ENCODE measurements at places on chromosomes 12 and 14.

- DNase-seq: no peak
Measured at GRCh38 chr12:113900716-113901115, 65.4 kb downstream of the RBM19 start.

- DNase-seq: no peak
Measured at GRCh38 chr12:15589328-15590032, 199.7 kb downstream of the EPS8 start.

- DNase-seq: no peak
Measured at GRCh38 chr14:61326847-61327246, 5.5 kb downstream of the PRKCH start.

DNA sequence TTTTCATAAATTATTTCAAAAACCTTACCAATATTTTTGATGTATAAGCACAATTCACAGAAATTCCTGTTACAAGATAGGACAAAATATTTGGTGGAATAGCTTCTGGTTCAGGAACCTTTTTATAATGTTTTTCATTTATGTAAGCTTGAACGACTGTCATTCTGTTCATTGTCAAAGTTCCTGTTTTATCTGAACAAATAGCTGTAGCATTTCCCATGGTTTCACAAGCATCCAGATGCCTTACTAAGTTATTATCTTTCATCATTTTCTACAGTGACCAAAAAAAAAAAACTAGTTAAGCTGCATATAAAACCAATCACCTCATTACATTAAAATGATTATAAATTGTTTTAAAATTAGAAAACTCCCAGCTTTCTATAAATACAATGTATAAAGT is 87.1 kb downstream of the ATP2B1 start:
- no peak for DNase-seq

- DNase-seq: no peak
Measured at GRCh38 chr12:121448771-121449315, 48.9 kb downstream of the RNF34 start.

DNA sequence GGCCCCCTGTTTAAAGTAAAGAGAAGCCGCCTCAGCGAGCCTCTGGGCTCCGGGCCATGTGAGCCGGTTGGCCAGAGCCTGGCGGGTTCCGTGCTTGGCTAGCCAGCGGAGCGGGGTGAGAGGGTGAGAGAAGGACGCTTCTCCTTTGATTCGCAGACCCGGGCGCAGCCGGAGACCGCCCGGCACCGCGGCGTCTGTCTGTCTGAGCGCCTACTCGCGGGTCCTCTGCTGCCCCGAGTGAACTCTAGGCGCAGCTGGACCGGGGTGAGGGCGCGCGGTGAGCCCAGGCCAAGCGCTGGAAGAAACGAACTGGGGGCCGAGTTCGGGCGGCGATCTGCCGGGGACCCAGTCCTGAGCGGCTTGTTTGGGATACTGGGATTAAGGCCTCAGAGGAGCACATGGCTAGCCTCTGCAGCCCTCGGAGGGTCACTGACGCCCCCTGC is 41.4 kb upstream of the TBX5 start:
- no peak for DNase-seq

DNA sequence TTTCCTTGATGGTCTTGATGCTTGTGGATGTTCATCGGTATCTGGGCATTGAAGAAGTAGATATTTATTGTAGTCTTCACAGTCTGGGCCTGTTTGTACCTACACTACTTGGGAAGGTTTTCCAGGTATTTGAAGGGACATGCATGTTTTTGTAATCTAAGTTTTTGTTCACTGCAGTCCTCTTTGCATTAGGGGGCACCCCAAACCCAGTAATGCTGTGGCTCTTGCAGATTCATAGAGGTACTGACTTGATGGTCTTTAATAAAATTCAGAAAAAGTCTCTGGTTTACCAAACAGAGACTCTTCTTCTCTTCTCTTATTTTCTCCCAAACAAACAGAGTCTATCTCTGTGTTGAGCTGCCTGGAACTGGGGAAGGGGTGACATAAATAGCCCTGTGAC is 150.9 kb upstream of the SLC16A7 start:
- no peak for DNase-seq

DNA sequence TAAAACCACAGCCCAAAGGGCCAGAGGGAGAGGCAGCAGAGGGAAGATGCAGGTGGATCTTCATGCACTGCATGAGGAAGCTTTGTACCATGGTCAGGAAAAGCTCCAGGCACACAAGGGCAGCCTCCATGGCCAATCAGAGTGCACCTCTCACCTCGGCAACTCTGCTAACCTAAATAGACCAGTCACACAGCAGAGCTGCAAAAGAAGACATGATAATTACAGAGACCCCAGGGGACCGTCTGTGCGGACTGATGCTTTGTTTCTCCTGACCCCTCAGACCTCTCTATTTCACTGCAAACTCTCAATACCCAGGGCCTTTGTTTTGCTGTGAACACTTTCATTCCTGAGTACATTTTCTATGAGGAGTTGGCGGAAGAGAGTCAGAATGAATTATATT is 10.7 kb upstream of the TCL1B start:
- DNase-seq: no peak

GRCh38 chr12:92650228-92650822 is 52.5 kb upstream of the PLEKHG7 start:
- DNase-seq: no peak

- no peak for DNase-seq
Measured at GRCh38 chr12:109202770-109203169, 86.4 kb downstream of the ACACB start.

GRCh38 chr14:30960216-30960615 is 65.2 kb upstream of the AP4S1 start:
- no peak for DNase-seq

GRCh38 chr14:54715811-54716210 is 148.9 kb downstream of the SAMD4A start:
- no peak for DNase-seq

- no peak for DNase-seq
Measured at GRCh38 chr14:62739647-62740046, 305.6 kb downstream of the KCNH5 start.

DNA sequence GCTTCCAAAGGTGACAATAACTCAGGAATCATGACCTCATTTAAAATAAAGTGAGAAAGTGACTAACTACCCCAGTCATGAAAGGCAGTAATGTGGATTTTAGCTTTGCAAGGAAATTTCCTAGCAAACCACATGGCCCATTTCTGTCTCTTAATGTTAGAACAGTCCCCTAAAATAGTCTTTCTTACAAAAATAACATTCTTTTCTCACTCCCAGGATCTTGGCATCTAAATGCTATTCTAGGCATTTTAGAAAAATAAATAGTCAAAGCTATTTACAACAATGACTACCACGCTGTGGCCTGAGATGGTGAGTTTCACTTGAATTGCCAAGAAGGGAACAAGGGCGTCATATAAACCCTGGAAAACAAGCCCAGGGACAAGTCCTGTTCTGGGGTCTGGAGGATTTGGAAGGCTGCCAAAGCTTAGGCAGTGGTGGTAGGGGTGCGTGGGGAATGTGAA is 101.2 kb upstream of the CCDC175 start:
- no peak for DNase-seq

- no peak for DNase-seq
Measured at GRCh38 chr12:60070552-60070951, 474.7 kb downstream of the SLC16A7 start.

DNA sequence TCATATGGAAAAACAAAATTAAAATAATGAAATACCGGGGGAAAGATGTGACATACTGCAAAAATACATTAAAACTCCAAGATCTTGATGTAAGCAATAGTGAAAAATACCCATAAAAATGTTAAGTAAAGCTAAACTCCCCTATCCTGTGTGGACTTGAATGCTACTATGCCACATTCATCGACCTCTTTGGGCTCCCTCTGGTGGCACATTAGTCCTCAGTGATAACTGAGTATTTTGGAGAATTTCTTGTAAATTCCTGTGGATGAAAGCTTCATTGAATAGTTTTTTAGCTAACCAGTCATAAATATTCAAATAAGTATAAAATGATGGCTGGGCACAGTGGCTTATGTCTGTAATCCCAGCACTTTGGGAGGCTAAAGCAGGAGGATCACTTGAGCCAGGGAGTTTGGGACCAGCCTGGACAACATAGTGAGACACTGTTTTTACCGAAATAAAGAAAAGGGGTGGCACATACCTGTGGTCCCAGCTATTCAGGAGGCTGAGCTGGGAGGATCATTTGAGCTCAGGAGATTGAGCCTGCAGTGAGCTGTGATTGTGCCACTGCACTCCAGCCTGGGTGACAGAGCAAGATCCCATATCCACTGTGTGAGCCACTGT is 42.4 kb upstream of the SGPP1 start:
- DNase-seq: no peak

- DNase-seq: no peak
Measured at GRCh38 chr12:115942346-115942745, 335.1 kb downstream of the MED13L start.

DNA sequence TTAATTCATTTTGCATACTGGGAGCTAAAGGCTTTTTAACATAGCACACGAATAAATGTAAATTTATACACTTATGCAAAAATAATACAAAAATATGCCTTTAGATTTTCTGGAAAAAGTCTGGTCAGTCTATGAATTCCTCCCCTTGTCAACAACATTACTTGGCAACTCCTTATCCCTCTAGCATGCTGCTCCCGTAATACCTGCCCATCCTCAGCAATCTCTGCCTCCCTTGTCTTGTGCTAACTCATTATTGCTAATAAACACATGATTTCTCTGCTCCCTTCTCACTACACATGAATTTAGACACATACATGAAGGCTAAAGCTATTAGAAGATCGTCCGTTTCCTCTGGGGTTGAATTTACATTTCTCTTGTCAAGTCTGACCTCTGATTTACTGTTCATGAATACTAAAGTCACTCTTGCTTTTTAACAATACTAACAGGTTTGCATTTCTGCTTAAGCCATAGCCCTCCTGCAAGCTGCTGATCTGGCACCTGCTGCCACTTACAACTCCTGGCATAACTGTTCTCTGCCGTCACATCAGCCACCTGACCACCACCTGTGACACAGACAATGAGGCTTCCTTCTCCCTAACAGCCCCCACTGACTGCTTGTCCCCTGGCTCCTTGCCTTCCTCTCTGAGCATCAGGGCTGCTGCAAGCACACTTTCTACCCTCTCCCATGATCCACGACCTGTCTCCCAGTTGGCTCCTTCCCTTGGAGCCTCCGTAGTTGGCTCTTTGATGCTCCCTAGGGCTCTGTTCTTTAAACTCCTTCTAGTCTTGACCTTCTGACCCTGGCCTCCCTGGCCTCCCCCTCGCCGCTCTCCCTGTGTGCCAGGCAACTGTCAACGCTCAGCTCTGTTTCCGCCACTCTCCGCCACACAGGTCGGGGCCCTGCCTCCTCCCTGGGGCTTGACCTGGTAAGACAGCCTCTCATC is 177.6 kb downstream of the CALM1 start:
- DNase-seq: peak; percentile 35

- DNase-seq: no peak
Measured at GRCh38 chr14:35458442-35458841, 53.9 kb upstream of the NFKBIA start.

DNA sequence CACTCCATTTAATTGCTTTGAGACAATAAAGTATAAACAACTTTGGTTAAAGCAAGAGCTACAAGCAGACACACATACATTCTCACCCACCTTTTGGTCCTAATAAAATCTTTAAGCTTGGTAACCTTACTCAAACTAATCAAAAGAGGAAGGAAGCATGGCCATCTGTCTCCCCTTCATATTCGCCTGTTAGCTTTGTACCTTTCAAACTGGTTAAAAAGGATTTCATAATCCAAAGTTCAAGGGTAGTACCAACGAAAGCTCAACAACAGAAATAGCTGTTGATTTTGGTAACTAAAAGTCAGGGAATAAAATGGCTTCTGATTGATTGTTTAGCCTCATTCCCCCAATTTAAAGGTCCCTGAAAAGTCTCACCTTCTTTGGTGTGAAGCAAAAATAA is 456.9 kb downstream of the BCAT1 start:
- DNase-seq: no peak

DNA sequence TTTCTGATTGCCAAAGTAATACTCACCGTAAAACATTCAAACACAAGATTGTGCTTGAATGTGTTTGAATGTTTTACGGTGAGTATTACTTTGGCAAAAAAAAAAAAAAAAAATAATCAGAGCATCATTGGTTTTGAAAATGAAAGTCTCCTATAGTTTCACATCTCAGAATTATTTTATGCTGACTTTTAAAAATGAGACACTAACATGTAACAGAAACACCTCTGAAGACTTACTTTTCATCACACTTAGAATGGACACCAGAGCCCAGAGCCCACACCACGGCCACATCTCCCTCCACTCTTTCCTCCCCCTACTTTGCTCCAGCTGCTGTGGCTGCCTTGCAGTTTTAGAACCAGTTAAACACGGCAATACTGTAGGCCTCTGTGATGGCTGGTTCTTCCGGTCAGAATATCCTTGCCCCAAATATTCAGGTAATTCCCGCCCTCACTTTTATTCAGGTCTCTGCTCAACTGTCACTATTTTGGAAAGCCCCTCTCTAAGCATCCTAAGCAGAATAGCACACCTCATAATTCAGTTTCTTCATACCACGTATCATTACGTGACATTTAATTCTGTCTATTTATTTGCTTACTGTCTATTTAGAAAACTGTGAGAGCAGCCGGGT is 138.9 kb upstream of the MAX start:
- no peak for DNase-seq

DNA sequence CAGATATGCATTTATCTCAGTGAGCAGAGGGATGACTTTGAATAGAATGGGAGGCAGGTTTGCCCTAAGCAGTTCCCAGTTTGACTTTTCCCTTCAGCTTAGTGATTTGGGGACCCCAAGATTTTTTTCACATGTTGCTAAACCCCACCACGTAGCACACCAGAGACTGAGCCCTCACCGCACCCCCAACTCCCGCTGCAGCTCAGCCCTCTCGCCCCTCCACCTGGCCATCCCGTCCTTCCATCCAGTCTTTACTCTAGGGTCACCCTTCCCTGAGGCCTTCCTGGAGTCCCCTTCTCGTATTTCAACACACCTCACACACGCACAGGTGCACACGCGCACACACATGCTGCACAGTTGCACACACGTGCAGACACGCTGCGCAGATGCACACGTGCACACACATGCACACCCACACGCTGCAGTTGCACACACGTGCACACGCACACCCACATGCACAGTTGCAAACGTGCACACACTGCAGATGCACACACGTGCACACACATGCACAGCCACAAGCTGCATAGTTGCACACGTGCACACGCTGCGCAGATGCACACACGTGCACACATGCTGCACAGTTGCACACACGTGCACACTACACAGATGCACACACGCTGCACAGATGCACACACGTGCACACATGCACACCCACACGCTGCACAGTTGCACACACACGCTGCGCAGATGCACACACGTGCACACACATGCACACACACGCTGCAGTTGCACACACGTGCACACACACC is 30.0 kb downstream of the HSP90AA1 start:
- DNase-seq: no peak

DNA sequence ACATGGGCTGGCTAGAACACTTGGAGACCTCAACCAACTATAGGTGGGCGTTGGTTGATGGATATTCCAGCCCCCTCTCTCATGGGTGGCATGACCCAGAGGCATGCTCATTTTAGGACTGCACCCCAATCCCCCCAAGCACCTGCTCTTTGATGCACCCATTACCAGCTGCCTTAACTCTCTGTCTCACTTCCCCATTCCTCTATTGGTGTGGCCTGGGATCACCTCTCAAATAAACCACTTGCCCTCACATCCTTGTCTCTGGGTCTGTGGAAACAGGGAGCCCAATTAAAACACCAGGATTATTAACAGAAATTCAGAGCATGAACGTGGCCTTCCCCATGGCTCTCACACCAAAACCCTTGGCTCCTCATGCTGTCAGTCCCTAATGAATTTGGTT is 202.3 kb upstream of the NOS1 start:
- DNase-seq: no peak

GRCh38 chr12:90337018-90337417 is 618.0 kb downstream of the CCER1 start:
- no peak for DNase-seq

- DNase-seq: no peak
Measured at GRCh38 chr14:36438883-36439282, 81.1 kb downstream of the NKX2-1 start.
